Stimulated activated effector memory CD8-positive, alpha-beta T cell treated with anti-CD3 and anti-CD28 coated beads, Interleukin-12 subunit alpha, Interleukin-12 subunit beta, amount 100 ng/mL, for 72 hours (primary cell): ENCODE measurements at places on chromosomes 5 and 9.

DNA sequence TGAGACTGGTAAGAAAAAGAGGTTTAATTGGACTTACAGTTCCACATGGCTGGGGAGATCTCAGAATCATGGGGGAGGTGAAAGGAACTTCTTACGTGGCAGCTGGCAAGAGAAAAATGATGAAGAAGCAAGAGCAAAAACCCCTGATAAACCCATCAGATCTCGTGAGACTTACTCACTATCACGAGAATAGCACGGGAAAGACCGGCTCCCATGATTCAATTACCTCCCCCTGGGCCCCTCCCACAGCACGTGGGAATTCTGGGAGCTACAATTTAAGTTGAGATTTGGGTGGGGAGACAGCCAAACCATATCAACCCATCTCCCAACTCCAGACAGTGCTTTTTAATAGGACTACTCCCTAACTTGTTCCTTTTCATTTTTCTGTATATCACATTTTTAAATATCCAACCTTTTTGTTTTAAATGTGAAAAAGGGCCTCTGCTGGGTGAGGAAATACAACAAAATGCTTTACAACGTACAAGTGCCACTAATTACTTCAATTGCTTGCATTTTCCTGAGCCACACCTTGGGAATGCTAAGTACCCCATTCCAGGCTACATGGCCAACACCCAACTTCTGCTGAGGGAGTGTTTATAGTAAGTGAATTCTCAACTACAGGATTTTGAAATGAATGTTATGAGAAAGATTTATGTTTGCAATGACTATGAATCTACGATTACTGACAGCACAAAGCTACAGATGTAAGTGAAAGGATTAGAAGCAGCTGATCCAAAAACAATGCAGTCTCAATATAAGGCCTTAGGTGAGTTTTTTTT, 294.1 kb upstream of the CD180 start:
- no peak for DNase-seq

GRCh38 chr5:154059039-154059430, 20.3 kb downstream of the MFAP3 start:
- DNase-seq: no peak

DNA sequence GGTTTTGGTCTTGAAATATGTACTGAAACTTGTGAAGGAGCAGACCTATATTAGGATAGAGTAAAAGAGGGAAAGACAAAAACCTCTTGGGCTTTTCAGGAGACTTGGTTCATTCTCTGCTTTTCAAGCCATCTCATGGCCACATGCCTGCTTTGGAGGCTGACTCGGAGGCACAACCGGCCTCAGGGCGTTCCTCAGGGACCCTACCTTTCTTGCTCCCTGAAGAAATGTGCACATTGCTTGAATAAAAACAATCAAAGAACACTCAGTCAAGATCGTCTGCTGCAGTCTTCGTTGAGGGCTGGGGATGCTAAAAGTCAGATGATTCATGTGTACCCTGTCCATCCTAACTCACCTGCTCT, 994 bp downstream of the IRGM start:
- no peak for DNase-seq

DNA sequence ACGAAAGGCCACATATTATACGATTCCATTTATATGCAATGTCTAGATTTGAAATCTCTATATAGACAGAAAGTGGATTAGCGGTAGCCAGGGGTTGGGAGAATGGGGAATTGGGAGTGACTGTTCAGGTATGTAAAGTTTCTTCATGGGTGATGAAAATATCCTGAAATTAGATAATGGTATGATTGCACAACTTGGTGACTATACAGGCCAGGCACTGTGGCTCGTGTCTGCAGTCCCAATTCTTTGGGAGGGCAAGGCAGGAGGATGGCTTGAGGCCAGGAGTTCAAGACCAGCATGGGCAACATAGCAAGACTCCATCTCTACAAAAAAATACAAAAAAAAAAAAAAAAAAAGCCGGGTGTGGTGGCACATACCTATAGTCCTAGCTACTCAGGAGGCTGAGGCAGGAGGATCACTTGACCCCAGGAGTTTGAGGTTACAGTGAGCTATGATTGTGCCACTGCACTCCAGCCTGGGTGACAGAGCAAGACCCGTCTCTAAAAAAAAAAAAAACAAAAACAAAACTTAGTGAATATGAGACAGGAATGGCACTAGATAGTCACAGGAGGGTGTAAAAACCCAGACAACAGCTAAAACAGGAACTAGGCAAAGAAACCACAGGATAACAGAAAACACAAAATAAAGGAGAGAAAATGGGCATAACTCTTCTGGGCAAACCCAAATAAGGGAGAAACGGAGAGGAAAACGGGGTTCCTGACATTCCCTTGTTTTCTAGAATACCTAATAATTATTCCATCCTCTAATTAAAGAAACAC, 72.1 kb upstream of the ZNF618 start:
- DNase-seq: no peak

GRCh38 chr5:3301306-3301705, 294.3 kb upstream of the IRX1 start:
- DNase-seq: no peak

GRCh38 chr9:132383462-132383883, 23.2 kb downstream of the TTF1 start:
- no peak for DNase-seq
